ENCODE measurements at places on chromosomes 7 and 10.

DNA sequence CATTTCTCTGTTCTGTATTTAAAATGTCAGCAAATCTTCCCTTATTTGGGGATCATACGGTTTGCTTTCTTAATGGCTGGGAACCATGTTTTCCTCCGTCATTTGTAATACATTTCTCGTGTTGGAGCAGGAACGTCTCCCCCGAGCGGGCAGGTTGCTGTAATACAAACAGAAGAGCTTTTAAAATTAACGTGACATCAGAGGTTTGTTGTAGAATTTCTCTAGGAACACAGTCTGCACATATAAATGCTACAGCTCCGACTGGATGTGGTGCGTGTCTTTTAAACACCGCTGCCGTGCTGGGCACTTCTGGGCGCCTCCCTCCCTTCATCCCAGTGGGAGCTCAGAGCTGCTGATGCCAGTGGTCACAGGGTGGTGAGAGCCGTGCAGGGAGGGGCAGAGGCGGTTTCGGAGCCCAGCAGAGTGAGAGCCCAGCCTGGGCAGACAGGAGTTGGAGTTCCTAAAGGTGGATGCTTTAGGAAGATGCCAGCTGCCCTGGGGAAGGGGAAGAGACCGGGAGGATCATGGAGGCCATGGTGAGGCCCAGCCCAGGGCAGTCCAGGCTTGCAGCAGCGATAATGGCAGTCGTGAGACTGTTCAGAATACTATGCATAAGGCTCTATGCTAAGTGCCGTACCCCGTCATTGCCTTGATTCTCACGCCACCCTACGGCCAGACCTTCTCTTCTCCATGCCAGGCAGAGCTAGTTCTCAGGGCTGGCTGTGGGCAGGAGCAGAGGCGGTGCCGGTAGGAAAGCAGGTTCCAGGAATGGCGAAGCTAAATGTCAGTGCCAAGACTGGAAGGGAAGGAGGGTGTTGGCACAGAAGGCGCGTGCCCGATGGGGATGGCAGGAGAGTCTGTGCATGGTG, 96.2 kb downstream of the GLRX3 start:
- DNase-seq: no peak

GRCh38 chr7:159067576-159068487, 76.8 kb downstream of the VIPR2 start:
- no peak for DNase-seq

DNA sequence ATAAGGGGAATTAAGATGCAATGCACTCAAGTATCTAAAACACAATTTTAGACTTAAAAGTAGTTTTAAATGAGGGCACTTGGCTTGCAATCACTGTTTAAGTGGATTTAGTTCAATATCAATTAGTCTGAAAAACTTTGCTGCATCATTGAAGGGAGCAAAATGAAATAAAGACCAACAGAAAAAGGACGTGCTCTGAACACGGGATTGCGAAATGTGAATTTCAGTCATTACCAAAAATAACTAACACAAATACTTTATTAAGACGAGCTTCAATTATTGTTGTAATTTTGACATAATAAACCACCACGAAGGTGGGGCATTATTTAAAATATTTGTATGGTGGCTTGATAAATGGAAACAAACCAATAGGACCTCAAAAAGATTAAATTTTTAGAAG, 361.8 kb upstream of the GALNT17 start:
- DNase-seq: no peak

GRCh38 chr10:20962165-20962564, 65.1 kb upstream of the NEBL start:
- DNase-seq: no peak

DNA sequence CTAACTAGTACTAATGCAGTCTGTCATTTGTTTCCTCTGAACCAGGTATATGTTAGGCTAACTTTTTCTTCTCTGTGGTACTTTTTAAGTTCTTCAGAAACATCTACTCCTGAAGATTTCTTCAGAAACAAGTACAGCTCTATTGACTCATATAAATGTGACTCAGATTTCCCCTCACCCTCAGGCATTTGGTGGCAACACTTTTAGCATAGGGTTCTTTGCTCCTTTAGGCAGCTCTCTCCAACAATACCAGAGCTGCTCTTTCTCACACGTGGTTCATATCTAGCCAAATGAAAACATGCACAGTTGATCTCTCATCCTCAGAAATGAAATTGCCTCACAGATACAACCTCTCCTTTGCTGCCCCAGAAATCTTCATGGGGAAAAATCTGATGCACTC, 939.8 kb downstream of the SORCS1 start:
- DNase-seq: peak; percentile 11

- DNase-seq: no peak
Measured at GRCh38 chr10:4643471-4643870, 182.5 kb upstream of the AKR1E2 start.

DNA sequence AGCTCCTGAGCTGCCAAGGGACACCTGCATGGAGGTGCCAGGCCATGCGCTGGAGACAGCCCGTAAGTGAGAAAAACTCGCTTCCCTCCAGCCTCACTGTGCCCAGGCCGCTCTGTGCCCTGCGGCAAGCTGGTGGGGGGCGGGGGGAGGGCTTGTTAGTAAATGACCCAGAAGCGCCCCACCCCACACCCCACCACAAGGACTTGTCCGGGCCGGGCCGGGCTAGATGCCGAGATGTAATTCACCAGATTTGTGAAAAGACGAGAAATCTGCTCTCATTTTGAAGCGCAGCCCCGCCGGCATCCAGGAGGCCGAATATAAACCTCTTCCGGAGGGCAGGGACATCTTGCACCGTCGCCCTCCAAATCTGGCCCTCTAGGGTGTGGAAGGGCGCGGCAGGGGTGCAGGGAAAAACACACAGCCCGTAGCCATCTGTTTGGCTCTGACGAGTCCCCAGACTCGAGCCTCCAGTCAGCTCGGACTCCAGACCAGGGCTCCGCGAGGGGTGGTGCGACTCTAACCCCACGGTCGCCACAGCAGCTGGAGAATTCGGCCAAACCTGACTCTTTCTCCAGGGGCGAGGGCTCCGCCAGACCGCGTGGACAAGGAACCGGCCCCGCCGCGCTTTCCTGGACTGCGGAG, 14.8 kb downstream of the TLX1 start:
- DNase-seq: no peak

DNA sequence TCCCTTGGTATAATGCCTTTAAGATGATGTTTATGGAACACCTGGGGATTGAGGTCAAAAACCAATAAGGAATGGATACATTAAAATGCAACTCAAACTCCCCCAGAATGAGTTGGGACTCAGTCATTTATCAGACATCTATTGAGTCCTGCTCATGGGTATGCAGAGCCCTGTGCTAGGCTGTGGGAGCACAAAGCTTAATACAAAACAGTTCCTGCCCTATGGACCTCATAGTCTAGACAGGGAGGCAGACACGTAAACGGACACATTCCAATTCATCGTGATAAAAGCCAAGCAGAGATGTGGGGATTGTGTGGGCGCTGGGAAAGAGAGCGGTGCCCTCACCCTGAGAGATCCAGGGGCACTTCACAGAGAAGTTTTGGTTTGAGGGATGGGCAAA, 181.7 kb downstream of the PTEN start:
- DNase-seq: no peak

- no peak for DNase-seq
Measured at GRCh38 chr10:58393317-58393716, 8.1 kb downstream of the TFAM start.

DNA sequence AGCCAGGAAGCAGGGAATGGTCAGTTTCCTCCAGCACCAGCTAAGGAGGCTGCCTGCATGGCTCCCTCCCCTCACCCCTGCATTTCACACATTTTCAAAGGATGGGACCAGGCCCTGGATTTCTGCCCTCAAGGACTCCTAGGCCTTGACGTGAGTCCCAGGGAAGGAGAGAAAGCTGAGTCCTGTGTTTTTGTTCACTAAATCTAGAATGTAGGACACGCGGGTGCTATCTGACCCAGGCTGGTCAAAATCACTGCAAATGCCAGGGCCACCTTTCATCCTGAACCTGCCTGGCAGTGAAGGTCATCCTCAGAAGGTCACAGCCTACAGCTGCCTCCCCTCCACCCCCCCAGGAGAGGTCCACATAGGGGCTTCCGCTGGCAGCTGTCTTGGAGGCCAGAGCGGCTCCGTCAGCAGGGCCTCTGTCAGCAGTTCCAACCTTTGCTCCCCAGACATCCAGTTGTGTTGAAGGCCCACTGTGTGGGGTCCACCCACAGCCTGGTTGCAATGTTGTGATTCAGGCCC, 18.0 kb downstream of the RHBDD2 start:
- no peak for DNase-seq

DNA sequence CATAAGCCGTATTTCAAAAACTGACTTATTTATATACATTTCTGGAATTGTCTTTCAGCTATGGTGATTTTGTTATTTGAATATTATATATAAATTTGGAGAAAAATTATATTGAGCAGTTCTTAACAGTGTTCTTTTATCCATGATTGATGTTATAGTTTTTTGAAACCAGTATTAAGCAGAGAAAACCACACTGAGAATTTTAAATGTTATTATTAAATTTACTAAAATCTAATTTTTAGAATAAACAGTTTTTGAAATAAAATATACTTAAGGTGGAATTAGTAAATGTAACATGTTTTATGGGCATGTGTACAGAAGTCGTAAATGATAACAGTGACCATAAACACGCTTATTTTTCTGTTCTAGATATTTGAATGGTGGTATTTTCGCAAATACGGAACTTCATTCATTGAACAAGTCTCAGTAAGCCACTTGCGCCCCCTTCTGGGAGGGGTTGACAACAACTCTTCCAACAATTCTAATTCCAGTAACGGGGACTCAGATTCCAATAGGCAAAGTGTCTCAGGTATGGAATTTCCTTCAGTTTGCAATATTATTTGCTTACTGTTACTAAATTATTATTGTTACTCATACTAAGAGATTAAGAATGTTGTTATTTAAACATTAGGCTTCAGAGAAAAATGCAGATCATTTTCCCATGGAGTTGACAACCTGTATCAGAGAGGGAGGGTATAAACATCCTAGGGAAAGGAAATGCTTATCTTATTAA, 166.1 kb downstream of the ST7 start:
- DNase-seq: peak; percentile 87

- DNase-seq: no peak
Measured at GRCh38 chr7:76347710-76348109, 11.1 kb downstream of the YWHAG start.

DNA sequence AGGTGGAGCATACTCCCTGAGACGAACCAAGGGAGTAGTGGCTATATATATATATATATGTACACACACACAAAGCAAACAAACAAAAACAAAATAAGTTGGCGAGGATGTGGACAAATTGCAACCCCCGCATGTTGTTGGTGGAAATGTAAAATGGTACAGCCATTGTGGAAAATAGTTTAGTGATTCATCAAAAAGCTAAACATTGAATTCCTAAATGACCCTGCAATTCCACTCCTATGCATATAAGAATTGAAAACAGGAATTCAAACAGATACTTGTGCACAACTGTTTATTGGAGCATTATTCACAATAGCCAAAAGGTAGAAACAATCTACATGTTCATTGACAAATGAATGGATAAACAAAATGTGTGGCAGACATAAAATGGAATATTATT, 407.9 kb downstream of the KCNMA1 start:
- no peak for DNase-seq

GRCh38 chr10:124345521-124345920, 73.2 kb downstream of the OAT start:
- no peak for DNase-seq

- peak; percentile 91 for DNase-seq
Measured at GRCh38 chr7:132742189-132742612, 165.9 kb upstream of the PLXNA4 start.

- DNase-seq: no peak
Measured at GRCh38 chr7:112060625-112061024, 145.6 kb downstream of the DOCK4 start.

DNA sequence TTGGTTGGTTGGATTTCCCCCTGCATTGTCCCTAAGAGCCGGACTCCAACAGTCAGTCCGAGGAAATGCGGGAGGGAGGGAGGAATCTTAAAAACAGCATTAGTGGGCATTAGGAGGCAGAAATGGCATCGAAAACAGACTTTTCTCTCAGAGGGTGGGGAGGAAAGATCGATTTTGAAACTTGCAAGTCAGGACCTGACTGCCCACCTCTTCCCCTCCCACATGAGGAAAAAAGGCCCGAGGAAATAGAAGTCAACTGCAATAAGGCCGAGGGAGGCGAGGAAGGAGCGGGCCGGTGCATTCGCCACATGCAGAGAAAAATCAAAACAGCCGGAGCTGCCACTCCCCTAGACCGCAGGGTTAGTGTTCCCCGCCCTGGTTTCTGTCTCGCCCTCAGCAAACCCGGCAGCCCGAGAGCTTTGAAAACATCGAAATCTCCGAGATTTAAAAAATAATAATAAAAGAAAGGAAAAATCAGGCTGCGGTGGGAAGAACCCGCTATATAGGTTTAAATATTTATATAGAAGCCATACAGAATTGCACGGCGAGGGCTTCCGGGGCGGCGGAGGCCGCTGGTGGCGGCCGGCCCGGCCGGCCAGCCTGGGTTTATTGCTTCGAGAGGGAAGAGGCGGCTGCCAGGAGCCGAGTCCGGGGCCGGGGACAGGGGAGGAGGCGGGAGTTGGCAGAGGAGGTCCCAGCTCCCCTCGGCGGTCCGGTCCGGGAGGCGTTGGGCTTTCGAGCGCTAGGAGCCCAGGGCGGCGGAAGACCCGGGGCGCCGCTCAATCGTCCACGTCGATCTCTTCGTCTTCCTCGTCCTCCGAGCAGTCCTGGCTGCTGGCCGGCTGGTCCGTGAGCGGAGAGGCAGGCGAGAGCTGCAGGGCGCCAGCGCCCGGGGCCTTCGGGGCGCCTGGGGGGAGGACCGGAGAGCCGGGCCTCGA, 2.5 kb downstream of the LBX1 start:
- DNase-seq: peak; percentile 19

DNA sequence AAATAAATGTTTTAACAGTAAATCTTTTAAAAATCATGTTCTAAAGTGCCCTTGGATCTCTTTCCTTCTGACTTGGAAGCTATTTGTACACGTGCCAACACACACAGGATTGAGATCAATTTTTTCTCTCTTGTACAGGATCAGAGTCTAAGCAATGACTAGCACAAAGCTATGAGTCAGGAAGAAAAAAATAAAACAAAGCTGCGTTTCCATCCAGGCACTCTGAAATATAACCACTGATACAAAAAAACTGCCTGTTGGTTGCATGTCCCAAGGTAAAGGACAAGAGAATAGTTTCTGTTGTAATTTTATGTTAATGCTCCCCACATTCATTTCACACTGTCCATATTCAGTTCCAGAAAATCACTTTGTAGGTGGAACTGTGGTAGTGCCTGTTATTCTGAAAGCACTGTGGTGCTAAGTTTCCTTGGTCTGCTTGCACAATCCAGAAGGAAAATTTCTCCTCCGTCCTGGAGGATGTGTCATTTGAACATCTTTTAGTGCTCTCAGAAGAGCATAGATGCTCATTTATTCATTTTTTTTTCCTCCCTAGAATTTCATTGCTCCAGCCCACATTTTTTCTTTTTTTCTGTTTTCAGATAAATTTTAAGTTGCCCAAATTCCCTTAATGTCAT, 113.4 kb downstream of the PLXDC2 start:
- peak; percentile 74 for DNase-seq

- no peak for DNase-seq
Measured at GRCh38 chr10:77560471-77560870, 77.1 kb downstream of the KCNMA1 start.
